ENCODE measurements at places on chromosomes 1 and 21.
A peak's percentile ranks its signal among the peaks of the same experiment; 100 is the strongest.

- no peak for DNase-seq
Observed at GRCh38 chr1:89721351-89721750, 88.4 kb downstream of the LRRC8C start.

GRCh38 chr1:154427173-154428139 lies 22.3 kb downstream of the IL6R start:
- peak; percentile 78 for DNase-seq

GRCh38 chr1:215023155-215023832 lies 59.2 kb upstream of the KCNK2 start:
- DNase-seq, result peak; percentile 36

DNA sequence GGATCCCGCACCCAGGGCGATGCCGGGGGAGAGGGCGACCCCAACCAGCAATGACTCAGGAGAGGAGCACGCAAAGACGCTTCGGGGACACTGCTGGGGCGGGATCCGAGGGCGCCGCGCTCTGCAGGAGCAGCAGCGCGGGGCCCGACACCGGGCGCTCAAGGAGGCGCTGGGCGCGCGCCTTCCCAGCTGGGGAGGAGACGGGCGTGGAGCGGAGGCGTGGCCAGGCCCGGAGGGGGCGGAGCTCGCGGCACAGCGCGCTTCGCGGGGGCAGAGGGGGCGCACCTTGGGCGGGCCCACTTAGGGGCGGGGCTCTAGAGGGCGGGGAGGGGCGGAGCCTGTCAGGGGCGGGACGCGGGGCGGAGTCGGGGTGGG lies 369 bp downstream of the SUMO3 start:
- DNase-seq, result peak; percentile 65
